ENCODE measurements at places on chromosomes 3 and 15.

GRCh38 chr3:187942658-187943241 is 197.5 kb upstream of the BCL6 start:
- no peak for DNase-seq

- DNase-seq: no peak
Observed at GRCh38 chr3:196968233-196969133, at the start of gene PIGZ. TSS of gene PIGZ (minus strand) at chr3:196968833. CDS start at chr3:196952031, 16,802 bp downstream.

DNA sequence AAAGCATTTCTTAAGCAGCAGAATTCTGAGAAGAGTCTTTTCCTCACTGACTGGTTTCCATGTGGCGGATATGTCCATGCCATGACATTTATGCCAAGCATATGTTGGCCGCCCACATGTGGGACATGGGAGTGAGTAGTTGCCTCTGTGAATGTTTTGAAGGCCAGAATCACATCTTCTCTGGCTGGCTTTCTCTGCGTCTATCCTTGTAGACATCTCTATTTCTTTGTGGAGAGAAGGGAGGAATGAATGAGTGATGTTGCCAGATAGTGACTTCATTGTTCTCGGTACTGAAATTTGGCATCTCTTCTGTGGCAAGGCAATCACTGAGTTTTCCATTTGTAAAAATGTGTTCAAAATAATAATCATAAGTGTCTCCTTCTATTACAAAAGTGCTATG is 316.0 kb downstream of the CLSTN2 start:
- no peak for DNase-seq

DNA sequence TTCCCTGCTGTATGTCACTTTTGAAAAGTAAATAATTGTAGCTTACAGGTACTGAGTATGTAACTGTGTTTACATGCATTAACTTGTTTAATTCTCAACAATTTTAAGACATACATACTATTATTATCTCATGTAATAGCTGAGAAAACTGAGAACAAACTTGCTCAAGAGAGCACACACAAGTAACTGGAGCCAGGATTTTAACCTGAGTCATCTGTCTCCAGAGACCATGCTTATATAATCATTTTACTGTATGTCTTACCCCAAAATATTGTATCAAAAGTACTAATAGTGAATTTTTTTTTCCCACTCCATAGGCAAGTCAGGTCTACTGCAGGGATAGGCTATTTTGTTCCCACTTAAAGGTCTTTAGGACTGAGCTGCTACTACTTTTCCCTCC is 95.4 kb downstream of the FEZF2 start:
- no peak for DNase-seq
